Calu3 (cell line): ENCODE measurements at places on chromosomes 7 and 10. TPM values are rescaled to one million over a fixed set of nuclear protein-coding genes. Genes with fewer than 3 reads are reported as not detected.

DNA sequence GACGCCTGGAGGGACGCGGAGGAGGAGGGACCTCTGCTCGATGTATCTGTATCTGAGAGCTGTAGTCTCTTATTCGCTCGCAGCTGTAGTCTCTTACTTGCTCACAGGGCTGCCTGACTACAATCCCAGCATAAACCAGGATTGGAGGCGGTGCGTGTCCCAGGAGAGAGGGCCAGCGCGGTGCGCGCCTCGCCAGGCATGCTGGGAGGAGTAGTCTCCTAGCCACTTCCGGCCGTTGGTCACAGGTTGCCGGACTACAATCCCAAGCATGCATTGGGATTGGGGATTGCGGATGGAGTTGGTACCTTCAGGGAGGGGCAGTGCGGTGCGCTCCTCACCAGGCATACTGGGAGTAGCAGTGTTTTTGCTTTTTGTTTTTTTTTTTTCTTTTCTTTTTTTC lies 421.7 kb upstream of the NUPR2 start:
- no peaks in the 10 kb centered on the region for H3K4me1 ChIP-seq
- no peaks in the 10 kb centered on the region for H3K36me3 ChIP-seq
- no peak overlapping the region for H3K27ac ChIP-seq
- H3K27me3 ChIP-seq = no peaks in the 10 kb centered on the region

DNA sequence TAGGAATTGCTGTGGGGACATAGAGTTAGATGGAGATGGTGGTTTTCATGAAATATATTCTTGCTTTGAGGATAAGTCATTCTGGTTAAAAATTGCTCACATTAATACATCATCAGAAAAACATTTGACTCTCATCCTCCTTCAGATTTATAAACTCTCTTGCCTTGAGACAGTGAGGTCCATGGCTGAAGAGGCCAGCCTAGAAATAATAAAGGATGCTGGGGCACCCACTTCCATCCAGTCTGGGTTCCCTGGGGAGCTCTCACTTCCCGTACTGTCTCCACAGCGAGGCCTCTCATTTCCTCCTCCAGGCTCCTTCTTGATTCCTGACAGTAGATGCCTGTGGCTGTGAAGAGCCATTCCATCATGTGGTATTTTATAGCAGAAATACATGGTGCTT lies 73.3 kb upstream of the PRKG1 start:
- no peak overlapping the region for H3K4me3 ChIP-seq
- no peak for DNase-seq
- H3K36me3 ChIP-seq = no peaks in the 10 kb centered on the region
- H3K4me1 ChIP-seq = no peaks in the 10 kb centered on the region
- no peak overlapping the region for H3K27ac ChIP-seq

DNA sequence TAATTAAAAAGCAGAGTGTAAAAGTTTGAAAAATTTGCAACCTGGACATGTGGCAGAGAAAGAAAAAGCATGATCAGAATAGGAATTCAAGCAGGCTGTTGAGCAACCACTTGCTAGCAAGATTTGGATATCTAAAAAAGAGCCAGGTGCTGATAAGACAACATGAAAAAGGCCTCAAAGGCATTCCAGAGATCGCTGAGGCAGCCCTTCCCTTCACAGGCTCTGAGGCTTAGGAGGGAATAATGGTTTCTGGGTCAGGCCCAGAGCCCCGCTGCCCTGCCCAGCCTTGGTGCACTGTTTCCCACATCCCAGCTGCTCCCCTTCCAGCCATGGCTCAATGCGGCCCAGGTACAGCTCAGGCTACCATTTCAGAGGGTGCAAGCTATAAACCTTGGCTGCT lies 64.1 kb upstream of the EEPD1 start:
- H3K36me3 ChIP-seq = no peaks in the 10 kb centered on the region
- H3K4me3 ChIP-seq = no peak overlapping the region
- H3K4me1 ChIP-seq = no peaks in the 10 kb centered on the region
- DNase-seq = no peak
- H3K27me3 ChIP-seq = no peaks in the 10 kb centered on the region
- H3K27ac ChIP-seq = no peak overlapping the region

- no peak for DNase-seq
- no peak overlapping the region for H3K4me3 ChIP-seq
- peaks cover 11% of the 10 kb centered on the region for H3K27me3 ChIP-seq
- no peak overlapping the region for H3K27ac ChIP-seq
- no peaks in the 10 kb centered on the region for H3K36me3 ChIP-seq
These were observed 418.3 kb downstream of the GPAM start for GRCh38 chr10:111765216-111765615.

VGF gene
- 0.14 and 0.81 TPM in 2 replicates for total RNA-seq

GPR15LG gene
- total RNA-seq = not detected in 2 replicates
